H9 (cell line): ENCODE measurements at places on chromosomes 2 and 18. TPM values are rescaled to one million over a fixed set of nuclear protein-coding genes. Genes with fewer than 3 reads are reported as not detected.
A peak's percentile ranks its signal among the peaks of the same experiment; 100 is the strongest.

Gene KIAA2012
- not detected in 2 replicates for total RNA-seq

Gene RESP18
- total RNA-seq = not detected in 2 replicates

- DNase-seq = no peak
Observed at GRCh38 chr2:181585732-181586131, 71.2 kb downstream of the CERKL start.

GRCh38 chr2:44120428-44120827, 48.2 kb upstream of the PPM1B start:
- DNase-seq = no peak

Gene IFIH1
- total RNA-seq = 0.81 and 1.1 TPM in 2 replicates

Gene MARCO
- total RNA-seq = not detected in 2 replicates

Gene CNDP1
- 0.29 TPM in 1 of 2 replicates, not detected in the other for total RNA-seq

DNA sequence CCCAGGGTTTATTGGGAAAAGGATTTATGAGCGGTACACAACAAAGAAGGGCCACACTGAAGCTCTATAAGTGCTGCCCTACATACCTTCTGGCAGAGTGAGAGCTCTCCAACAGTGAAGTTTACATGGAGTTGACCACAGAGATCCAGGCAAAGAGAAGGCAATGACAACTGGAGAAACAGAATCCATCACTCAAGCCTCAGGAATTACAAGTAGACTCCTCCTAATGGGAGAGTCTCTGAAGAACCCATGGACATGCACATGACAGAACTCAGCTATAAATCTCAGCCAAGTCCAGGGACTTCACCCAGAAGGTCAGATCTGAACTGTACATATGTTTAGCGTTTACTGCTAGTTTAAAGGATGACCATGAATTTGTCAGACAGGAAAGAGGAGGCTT, 164.7 kb downstream of the DNAH7 start:
- no peak for DNase-seq

GRCh38 chr2:20431772-20432171, 15.1 kb upstream of the RHOB start:
- DNase-seq = no peak

GRCh38 chr2:47777277-47777937, 5.5 kb upstream of the MSH6 start:
- no peak for DNase-seq

Gene BARD1
- 30.6 and 34.6 TPM in 2 replicates for total RNA-seq

DNA sequence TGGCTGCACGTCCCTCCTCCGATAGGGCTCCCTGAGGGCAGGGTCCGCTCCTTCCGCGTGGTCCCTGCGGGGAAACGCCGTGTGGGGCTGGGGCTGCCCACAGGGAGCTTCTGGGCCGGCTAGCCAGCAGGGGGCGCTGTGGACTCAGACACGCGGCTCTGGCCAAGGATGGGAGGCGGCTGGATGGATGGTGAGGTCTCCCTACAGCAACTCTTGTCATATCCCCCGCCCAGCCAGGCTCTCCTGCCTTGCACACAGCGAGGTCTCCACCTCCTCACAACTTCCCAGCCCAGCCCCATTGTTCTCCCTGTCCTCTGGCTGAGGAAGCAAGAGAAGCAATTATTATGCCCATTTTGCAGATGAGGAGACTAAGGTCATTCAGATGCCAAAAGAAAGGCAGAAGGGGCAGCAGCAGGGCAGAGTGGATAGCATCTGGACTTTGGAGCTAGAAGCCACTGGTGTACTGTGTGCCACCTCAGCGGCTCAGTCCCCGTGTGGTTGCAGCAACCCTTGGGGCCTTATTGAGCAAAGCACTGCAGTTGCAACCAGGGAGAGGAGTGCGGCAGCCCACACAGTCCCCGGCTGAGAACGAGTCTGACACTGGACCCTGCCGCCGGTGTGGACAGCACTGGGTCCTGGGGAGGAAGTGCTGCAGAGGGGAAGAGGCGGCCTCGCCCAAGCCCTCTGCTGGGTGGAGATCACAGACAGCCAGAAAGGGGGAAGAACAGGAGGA, 99.0 kb downstream of the ZFP36L2 start:
- peak; percentile 90 for DNase-seq

Gene GRB14
- total RNA-seq = 7.6 and 9.6 TPM in 2 replicates

DNA sequence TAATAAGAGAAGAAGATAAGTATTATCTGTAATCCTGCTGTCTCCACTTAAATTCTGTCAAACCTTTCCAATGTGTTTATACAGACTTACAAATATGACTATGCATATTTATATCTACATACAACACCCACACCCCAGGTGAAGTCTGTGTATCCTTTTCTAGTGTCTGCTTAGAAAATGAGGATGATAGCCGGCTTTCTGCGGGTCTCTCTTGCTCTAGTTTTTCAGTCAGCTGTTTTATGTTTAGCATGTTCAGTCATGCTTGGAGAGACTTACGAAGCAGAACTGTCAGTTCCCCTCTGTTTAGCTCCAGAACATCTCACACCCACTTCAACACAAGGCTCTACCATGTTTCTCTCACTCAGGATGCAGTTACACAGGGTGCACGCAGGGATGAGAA, 137.3 kb upstream of the NFATC1 start:
- no peak for DNase-seq

DNA sequence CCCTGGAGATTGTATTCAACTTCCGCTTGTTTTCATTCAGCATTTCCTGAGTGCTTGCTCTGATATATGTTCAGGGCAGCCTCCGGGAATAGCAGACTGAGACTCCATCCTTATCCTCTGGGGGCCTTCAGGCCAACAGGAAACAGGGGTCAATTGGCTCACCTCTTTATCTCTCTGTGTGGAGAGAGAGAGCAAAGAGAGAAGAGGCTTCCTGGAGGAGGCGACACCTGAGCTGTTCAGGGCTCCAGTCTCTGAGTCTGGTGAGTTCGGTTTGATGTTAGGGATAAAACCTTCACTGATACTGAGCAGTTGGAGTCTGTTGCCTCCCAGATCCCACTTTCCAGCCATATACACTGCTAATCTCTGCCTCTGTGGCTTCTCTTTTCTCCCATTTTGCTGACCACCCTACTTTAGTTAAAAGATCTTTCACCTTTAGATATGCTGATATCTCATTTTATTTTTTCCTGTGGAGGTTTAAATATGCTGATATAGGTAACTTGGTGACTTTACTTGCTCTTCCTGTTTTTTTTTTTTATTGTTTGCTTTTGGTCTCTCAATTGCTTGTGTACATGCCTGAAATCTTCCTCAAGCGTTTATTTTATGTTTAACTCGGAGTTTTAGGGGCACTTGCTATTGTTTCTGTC, 56.9 kb downstream of the KCNS3 start:
- DNase-seq = no peak

Gene AP1S3
- 8.7 and 11.0 TPM in 2 replicates for total RNA-seq

Gene AFF3
- 0.15 and 0.22 TPM in 2 replicates for total RNA-seq

Gene SERPINB2
- not detected in 2 replicates for total RNA-seq

Gene DNAH6
- 0.09 and 0.26 TPM in 2 replicates for total RNA-seq

DNA sequence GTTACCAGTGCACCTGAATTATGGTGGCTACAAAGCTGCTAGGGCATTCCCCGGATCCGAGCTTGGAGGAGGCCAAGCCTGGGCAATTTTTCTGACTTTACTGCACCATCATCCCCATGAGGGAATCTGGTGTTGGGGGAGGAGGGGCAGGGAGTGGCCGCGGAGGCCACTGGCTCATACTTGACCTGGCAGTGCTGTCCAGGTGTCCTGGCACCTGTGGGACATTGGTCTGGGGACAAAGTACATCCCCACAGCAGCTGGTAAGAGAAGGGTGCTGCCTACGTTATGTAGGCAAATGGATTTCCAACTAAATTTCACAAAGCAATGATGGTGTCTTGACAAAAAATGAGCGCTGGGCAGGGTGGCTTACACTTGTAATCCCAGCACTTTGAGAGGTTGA, 48.3 kb downstream of the KLHL29 start:
- no peak for DNase-seq

Gene CCDC121
- 1.2 and 1.6 TPM in 2 replicates for total RNA-seq

GRCh38 chr2:214629875-214630274, 179.6 kb downstream of the BARD1 start:
- DNase-seq = no peak

- DNase-seq = no peak
Observed at GRCh38 chr2:3522961-3523421, 3.7 kb upstream of the ADI1 start.

DNA sequence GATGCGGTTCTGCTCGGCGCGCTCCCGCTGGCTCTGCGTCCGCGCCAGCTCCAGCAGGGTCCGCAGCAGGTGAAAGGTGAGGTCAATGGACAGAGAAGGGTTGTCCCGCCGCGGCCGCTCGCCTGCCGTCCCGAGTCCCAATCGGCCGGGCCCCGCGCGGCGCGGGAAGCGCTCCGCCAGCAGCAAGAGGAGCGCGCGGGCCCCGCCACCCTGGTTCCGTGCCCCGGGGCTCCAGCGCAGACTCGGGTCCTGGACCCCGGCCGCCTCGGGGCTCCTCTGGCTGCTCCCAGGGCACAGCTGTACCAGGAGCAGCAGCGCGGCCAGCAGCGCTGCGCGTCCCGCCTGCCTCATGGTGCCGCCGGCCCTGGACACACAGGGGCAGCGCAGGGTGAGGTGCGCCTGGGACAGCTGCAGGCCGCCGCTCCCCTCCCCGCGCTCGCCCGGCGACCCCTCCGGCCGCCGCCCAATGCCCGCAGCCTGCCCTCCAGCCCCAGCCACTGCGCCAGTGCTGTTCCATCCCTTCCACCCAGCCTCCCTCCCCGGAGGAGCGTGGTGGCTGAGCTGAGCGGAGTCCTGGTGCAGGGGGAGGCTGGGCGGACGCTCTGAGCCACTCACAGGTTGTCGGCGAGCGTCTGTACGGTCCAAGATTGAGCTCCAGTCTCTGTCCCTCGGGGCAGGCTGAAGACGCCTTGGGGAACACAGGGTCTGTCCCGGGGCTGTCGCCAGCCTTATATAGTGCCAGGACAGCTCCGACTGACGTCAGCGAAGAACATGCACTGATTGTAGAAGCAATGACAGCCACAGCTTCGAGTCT, 493 bp downstream of the UCN start:
- DNase-seq = no peak

DNA sequence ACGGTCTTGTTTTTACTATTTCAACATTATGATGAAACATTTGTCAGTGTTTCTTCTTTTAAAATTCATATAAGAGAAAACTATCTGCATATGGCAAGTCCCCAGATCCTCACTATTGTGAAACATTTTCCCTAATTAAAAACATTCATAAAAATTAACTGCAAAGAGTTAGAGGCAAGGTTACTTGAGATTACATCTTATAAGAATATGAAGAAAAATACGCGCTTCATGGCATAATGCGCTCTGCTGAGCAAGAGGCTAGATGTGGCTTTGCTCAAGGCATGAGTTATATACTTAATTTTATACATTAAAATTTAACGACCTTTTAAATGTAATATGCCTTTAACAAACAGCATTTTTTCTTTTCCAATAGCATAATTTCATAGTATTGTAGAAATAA, 166.4 kb upstream of the RPRM start:
- no peak for DNase-seq

DNA sequence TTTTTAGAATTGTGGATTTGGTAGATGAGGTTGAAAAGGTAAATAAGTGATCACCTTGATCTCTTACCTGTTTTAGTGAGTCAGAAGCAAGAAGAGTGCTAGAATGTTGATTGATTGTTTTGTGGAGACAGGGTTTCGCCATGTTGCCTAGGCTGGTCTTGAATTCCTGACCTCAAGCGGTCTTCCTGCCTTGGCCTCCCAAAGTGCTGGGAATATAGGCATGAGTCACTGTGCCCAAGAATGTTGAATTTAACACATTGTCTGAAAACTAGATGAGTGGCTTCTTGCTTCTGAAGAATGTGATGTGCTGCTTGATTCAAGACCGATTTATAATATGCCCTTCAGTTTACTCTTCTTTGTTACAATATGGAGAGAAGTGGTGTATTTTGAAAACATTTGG, 121.3 kb downstream of the FMNL2 start:
- no peak for DNase-seq

GRCh38 chr2:145744541-145745386, 1224.8 kb upstream of the ZEB2 start:
- DNase-seq = no peak

GRCh38 chr2:173417802-173418201, 63.1 kb downstream of the CDCA7 start:
- DNase-seq = no peak

Gene RAB6D
- 0.18 TPM in 1 of 2 replicates, not detected in the other for total RNA-seq

GRCh38 chr2:199707593-199708185, 143.3 kb downstream of the FTCDNL1 start:
- DNase-seq = no peak

DNA sequence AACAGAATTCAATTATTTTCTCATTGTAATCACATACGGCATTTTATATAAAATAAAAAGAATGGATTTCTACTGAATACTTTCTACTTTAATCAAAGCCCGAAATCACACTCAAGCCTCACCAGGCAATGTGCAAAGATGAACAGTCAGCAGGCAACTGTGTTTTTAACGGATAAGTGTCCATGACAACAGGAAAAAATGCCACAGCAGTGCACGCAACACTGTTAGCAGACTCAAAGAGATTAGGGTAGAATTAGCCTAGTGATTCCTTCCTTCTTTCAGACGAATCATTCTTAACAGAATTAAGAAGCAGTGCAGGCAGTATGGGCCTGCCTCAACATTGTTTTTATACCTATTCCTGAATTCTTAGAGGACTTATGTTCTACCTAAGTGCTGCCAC, 135.6 kb downstream of the CDH2 start:
- no peak for DNase-seq

DNA sequence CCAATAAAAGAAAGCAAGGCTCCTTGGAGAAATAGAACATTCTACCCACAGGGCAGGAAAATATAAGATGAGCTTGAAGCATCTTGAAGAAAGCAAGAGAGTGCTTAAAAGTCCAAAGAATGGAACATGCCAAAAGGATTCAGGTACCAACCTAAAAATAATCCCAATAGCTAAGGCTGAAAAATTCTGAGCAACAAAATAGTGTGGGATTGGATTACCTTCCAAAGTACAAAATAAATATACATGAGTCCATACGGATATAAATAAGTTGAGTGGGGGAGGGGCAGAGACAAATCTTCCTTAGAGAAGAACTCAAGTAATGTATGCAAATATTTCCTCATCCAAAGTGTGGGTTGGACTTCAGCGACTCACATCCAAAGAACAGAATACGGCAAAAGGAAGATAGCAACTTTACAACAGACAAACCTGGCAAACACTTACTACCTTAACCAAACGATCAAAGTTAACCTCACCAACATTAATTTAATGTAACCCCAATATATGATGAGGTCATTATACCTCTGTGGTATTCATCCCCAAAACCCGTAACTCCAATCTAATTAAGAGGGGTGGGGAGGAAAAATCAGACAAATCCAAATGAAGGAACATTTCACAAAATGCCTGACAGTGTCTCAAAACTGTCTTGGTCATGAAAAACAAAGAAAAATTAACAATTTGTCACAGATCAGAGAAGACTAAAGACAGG, 26.9 kb downstream of the MEMO1 start:
- DNase-seq = no peak
